ENCODE measurements at places on chromosomes 3 and 15.

DNA sequence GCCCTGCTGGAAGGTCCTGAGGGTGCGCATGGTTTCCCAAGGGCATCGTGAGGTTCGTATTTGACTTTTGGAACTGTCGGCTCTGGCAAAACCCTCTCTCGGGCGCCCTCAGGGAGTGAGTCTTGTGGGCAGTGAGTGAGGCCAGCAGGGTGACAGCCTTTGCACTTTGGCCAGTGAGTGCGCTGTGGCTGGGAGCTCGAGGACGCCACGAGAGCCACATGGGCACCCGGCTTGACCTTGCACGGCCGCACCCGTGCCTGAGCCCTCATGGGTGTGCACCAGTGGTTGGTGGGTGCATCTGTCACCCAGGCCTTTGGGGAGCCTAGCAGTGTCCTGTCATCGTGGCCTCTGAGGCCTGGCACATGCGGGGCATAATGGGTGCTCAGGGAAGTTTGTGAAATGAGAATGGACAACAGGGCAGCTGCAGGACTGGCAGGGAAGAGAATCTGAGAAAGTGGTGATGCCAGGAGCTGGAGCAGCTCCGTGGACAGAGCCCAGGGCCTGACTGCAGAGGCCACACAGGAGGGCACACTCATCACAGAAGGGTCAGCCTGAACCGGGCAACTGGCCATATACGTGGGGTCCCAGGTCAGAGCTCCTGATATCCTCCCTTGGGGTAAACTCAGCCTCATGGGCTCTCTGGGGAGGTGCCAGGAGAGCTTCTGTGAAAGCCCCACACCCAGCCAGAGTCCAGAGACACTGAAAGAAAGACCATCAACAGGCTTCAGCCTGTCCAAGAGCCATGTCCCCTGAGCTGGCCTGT, 30.4 kb upstream of the SNRPA1 start:
- DNase-seq = no peak

- no peak for DNase-seq
Measured at GRCh38 chr3:115680803-115681345, 57.6 kb downstream of the GAP43 start.

DNA sequence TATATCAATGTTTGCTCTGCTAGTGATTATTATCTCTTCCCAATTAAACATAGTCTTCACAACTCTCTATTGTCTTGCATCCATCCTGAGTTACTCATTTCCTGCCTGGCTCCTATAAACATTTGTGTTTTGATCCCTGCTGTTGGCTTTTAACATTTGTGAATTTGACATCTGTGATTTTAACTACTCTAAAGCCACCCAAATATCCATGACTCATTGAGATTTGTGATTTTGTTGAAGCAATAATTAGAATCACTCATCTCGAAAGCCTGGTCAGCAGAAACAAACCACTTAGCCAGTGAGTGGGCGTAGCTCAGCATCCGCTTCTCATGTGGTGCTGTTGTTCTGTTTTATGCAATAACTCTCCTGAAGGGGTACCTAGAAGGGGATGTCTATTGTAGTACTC, 174.3 kb upstream of the ZBTB20 start:
- no peak for DNase-seq

GRCh38 chr3:27507111-27507510, 22.9 kb upstream of the SLC4A7 start:
- no peak for DNase-seq

DNA sequence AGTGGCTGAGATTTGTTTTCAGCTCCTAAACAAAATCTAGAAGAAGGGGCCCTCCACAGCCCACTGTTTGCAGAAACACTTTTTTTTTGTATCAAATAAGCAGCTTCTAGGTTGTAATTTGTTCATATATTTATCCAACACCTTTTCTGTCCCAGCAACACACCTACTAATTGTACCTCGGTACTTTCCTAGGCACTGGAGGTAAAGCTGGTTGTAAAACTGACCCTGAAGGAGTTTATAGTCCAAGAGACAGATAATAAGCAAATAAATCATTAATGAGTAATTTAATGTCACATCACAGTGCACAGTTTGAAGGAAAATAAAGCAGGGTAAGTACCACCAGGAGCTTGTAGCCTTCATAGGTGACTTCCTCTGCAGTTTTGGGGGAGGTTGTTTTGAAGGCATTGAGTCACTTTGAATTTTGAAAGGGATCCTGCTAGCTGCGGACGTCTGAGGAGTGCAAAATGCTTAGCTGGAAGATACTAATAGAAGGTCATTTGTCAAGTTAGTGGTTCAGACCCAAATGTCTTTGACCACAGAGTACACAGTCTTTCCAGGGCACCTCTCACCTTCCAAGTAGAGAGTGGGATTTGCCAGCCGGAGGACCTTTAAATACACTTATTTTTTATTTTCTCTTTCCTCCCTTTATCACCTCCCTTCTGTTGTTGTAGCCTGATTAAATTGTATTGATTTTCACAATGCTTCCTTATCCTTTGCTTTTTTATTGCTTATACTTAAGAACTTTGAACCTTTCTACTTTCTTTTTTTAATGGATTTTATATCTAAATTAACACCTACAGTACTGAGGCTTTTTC, 53.8 kb downstream of the CMSS1 start:
- DNase-seq = no peak

GRCh38 chr15:75578173-75578947, 755 bp downstream of the PTPN9 start:
- no peak for DNase-seq

All from CD4-positive, alpha-beta T cell treated with Interleukin-4 for 4 hours (primary cell).